Activated CD4-positive, alpha-beta T cell treated with anti-CD3 and anti-CD28 coated beads, Interleukin-2, amount 10 ng/mL, durations not matched to agents 24 days and 14 days (primary cell): ENCODE measurements at places on chromosomes 6 and 20. TPM values are rescaled to one million over a fixed set of nuclear protein-coding genes. Genes with fewer than 3 reads are reported as not detected.

The NKX2-2 gene
- not detected in 2 replicates for total RNA-seq

The SAPCD1 gene
- 15.0 and 17.7 TPM in 2 replicates for total RNA-seq

The HLA-F gene
- 254 and 270 TPM in 2 replicates for total RNA-seq

The TREML1 gene
- not detected in 2 replicates for total RNA-seq

The THEMIS gene
- total RNA-seq: 14.3 and 15.3 TPM in 2 replicates

The C6orf15 gene
- total RNA-seq: not detected in 2 replicates

The SPEF1 gene
- not detected in 2 replicates for total RNA-seq

The AGER gene
- total RNA-seq: 20.7 and 24.1 TPM in 2 replicates

The MEP1A gene
- not detected in 2 replicates for total RNA-seq

The PCIF1 gene
- total RNA-seq: 26.1 and 27.8 TPM in 2 replicates

The DBNDD2 gene
- 19.9 and 25.2 TPM in 2 replicates for total RNA-seq

The TXLNB gene
- 0.09 TPM in 1 of 2 replicates, not detected in the other for total RNA-seq

The TPD52L1 gene
- total RNA-seq: not detected in 2 replicates

The POU5F1 gene
- not detected in 2 replicates for total RNA-seq

The RHAG gene
- total RNA-seq: not detected in 2 replicates

The PTCHD4 gene
- total RNA-seq: not detected in 2 replicates

The BANF2 gene
- not detected in 2 replicates for total RNA-seq

The MUC22 gene
- total RNA-seq: not detected in 2 replicates

The DEFB110 gene
- total RNA-seq: not detected in 2 replicates

The FOXQ1 gene
- total RNA-seq: not detected in 2 replicates

The TINAG gene
- total RNA-seq: not detected in 2 replicates

The SCP2D1 gene
- total RNA-seq: not detected in 2 replicates

The RIPOR3 gene
- total RNA-seq: not detected in 2 replicates

The TPX2 gene
- 60.1 and 61.3 TPM in 2 replicates for total RNA-seq

The SLC17A1 gene
- 0.28 TPM in 1 of 2 replicates, not detected in the other for total RNA-seq

The OR12D2 gene
- total RNA-seq: not detected in 2 replicates

The SLC16A10 gene
- 4.2 and 5.1 TPM in 2 replicates for total RNA-seq

The KCNQ5 gene
- total RNA-seq: 11.5 and 13.7 TPM in 2 replicates

The CST4 gene
- not detected in 2 replicates for total RNA-seq

The TFAP2C gene
- not detected in 2 replicates for total RNA-seq

The MYB gene
- total RNA-seq: 44.1 and 44.2 TPM in 2 replicates

The SRC gene
- total RNA-seq: 3.6 and 5.4 TPM in 2 replicates

The C20orf202 gene
- total RNA-seq: 0.12 TPM in 1 of 2 replicates, not detected in the other

The C4A gene
- total RNA-seq: 2.7 and 3.3 TPM in 2 replicates

The LAMA4 gene
- not detected in 2 replicates for total RNA-seq

The TULP1 gene
- not detected in 2 replicates for total RNA-seq

The CCN6 gene
- 0.26 and 0.72 TPM in 2 replicates for total RNA-seq

The TMEM244 gene
- not detected in 2 replicates for total RNA-seq

The EEF1A2 gene
- total RNA-seq: 0.28 and 0.66 TPM in 2 replicates

The ZNF391 gene
- 0.70 and 0.92 TPM in 2 replicates for total RNA-seq

The MAS1 gene
- total RNA-seq: not detected in 2 replicates

The GSTA2 gene
- total RNA-seq: not detected in 2 replicates

The FBXL4 gene
- total RNA-seq: 12.8 and 15.3 TPM in 2 replicates

The SULF2 gene
- 1.2 and 1.3 TPM in 2 replicates for total RNA-seq

The PRICKLE4 gene
- not detected in 2 replicates for total RNA-seq
